Femur (tissue), 1 donor: ENCODE measurements at places on chromosomes 1 and 21.

- no peak for DNase-seq
Measured at GRCh38 chr21:24590261-24590660, 1017.0 kb downstream of the MRPL39 start.

GRCh38 chr1:229482511-229482910, 25.6 kb downstream of the NUP133 start:
- DNase-seq = no peak

GRCh38 chr1:67955591-67955990, 94.8 kb downstream of the DIRAS3 start:
- DNase-seq = no peak

- DNase-seq = no peak
Measured at GRCh38 chr1:191595170-191595569, 563.1 kb upstream of the RGS18 start.

- DNase-seq = no peak
Measured at GRCh38 chr1:165240492-165240891, 116.0 kb downstream of the LMX1A start.

- no peak for DNase-seq
Measured at GRCh38 chr1:78068681-78069283, 23.0 kb downstream of the GIPC2 start.

GRCh38 chr1:151165281-151165737, 393 bp downstream of the LYSMD1 start:
- DNase-seq = peak; percentile 71

DNA sequence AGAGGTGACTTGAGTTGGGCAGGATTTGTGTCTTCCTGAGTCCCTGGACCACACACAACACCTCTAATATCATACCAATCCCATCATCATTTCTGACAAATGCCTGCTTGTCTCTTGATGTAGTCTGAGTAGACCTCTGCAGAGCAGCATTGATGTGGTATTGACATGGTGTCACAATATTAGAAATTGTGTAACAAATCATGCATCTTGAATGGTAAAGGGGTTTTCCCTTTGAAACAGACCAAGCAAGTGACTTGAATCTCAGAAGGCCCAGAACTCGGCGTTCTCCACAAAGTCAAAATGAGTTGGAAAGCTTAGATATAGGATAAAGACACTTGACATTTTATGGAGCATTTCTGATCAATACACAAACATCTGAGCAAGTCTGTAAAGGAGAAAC, 72.7 kb upstream of the KIRREL1 start:
- DNase-seq = no peak

DNA sequence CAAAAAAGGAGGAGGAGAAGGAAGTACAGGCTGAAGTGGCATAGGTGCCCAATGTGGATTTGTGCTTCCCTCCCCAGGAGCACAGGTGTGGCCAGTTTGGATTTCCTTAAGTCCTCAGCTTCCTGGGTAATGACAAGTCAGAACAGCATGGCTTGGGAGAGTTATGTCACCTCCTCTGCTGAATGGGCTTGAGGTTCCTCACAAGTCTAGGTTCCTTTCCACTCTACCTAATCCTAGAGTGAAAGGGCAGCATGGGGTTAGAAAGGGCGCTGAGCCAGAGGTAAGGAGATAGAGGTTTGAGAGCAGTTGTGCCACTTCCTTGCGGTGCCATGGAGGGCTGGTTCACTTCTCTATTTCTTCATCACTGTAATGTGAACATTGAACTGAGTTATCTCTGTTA, 35.5 kb upstream of the IL20 start:
- DNase-seq = no peak

- DNase-seq = no peak
Measured at GRCh38 chr21:20856926-20857325, 141.3 kb upstream of the NCAM2 start.

DNA sequence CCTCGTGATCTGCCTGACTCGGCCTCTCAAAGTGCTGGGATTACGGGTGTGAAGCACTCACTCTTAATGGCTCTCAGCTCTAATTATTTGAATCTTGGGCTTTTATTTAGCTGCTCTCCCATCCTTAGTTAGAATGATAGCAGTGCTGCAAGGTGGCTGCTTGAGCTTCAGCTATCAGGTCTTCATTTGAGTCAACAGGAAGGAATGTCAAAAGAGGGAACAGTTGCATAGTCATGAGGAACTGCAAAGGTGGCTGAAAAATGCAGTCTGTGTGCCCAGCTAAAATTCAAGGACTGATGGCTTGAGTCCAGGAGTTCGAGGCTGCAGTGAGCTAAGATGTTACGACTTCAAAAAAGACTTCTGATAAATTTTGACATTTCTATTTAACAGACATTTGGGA, 55.6 kb downstream of the UCK2 start:
- DNase-seq = no peak

GRCh38 chr1:1058088-1058905, 15.8 kb downstream of the RNF223 start:
- no peak for DNase-seq

- no peak for DNase-seq
Measured at GRCh38 chr21:36540700-36541099, 60.8 kb upstream of the CLDN14 start.

DNA sequence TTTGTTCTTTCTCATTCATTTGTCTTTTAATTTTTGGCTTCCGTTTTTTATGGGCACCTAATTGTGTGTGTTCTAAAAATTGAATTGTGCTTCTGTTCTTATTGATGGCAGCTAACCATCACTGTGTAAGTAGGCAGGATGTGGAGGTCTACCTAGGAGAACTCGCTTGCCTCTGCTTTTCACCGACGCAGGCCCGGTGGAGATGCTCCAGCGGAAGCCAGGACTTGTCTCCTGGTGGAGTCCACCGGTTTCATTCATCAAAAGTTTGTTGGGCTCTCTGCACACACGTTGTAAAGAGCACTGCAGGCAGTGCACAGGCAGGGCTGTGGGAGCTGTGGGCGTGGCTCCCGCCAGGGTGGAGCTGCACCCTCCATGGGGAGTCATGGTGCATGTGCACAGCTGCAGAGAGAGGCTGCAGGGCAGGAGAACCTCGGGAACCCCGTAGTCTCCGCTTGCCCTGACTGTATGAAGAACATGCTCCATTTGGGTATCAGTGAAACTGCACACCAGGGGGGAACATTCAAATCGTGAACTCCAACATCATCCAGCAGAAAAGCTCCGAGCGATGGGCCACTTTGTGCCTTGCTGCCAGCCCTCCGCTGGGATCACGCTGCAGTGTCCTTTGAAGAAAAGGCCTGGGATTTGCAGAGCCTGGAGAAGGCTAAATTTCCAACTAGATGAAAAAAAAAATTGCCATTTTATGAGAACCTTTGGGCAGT, 6.0 kb upstream of the C1orf174 start:
- DNase-seq = peak; percentile 13

DNA sequence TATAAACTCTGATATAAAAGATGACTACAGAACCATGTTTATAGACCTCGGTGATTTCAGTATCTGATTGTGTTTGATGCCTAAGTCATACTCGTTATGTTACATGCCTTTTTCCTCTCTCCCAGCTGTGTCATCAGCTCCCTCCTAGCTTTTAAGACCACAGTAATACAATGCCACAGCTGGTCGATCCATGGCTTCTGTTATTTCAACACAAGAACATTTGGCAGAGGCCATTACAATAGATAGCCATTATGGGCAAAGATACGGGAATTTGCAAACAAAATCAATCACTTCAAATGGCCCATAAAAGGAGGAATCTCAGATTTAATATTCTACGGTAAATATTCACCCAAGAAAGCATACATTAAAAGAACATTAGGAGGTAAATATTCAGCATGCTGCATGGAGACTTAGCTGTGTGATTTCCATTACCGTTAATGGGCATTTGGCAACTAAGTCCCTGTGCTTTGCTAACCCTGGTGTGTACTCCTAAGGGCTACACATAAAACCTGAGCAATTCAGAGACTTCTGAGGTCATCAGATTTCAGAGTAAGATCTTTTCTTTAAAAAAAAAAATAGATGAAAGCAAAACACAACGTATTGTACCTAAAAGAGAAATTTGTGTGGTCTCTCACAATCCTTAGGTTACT, 153.4 kb downstream of the PIGK start:
- DNase-seq = no peak

GRCh38 chr1:208008534-208008933, 97.6 kb upstream of the CD34 start:
- no peak for DNase-seq

- no peak for DNase-seq
Measured at GRCh38 chr1:92359986-92360385, 61.1 kb downstream of the RPAP2 start.

GRCh38 chr1:13583595-13583965, at the start of gene PDPN:
PDPN (plus strand) TSS chr1:13583832; CDS start chr1:13584034, 202 bp downstream.
- peak; percentile 91 for DNase-seq

- no peak for DNase-seq
Measured at GRCh38 chr1:190957565-190957964, 479.9 kb upstream of the BRINP3 start.

DNA sequence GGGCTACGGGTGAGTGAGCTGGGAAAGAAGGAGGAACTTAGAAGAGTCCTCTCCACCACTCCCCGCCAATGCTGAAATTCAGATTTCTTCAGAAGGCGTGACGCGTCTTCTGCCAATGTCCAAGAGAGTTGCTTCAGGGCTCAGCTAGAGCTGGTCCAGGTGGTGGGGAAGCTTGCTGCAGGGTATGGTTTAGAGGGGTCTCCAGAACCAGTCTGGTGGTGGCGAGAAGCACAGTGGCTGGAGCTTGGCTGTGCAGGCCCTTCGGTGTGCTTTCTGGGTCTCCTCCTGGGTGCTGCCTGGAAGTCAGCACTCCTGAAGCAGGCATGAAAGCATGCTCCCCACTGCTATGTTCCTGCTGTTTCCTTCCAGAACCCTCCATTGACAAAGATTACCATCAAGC, 387.2 kb downstream of the PTPRU start:
- DNase-seq = no peak

DNA sequence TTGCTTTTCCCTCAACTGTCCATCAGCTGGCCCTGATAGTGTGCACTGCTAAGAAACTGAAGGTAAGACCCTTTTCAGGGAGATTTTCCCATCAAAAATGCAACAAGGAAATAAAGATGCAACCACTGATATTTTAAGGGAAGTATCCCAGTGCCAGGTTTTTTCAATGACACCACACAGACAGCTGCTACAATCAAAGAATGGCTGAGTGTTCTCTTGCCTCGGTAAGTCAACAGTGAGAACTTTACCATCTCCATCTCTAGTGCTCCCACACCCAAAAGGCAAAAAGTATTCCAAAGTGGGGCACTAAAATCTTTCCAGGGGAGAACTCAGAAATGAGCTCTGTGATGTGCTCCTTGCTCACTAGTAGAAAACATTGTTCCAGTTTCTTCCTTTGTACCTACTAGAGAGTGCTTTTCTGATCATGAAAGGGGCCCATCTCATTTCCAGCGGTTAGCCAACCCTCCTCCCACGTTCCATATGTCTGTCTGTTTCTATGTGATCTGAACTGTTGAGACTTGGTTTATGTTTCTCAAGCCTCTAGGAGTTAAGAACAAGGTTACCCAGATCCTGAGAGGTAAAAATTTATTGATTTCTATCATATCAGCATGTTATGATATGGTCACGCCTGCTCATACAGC, 67.6 kb upstream of the NEK2 start:
- DNase-seq = no peak

DNA sequence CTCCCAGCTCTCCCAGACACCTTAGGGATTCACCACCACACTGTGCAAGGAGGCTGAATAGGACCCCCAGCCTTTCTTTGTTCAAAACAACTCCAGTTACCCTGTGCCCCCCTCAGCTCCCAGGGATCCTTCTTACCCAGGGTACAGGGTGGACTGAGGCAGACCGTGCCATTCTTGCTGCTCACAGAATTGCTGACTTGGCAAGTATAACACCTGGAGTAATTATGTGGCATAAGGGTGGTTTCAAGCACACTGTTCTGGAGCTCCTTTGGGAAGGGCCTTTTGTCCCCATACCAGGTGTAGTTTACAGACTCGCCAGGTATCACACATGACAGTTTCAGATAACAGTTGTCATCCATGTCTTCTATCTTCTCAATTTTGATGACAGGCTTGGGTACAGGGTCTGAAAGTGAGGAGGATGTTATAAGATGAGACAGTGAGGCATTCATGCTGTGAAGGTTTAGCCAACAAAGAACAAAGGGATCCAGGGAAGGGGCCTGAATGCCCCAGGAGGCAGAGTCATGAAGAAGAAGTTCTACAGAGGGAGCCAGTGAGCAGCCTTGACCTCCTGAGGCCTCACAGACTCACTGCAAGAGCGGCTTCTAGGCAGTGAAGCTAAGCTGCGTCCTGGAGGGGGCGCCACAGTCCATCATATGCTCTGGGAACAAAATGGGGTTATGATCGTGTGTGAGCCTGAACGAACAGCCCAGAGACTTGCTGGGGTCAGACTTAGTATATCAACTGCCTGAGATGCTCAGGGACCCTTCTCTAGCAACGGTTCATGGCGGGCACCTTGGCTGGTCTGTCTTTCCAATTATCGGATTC, 30.3 kb downstream of the CD48 start:
- DNase-seq = peak; percentile 70

DNA sequence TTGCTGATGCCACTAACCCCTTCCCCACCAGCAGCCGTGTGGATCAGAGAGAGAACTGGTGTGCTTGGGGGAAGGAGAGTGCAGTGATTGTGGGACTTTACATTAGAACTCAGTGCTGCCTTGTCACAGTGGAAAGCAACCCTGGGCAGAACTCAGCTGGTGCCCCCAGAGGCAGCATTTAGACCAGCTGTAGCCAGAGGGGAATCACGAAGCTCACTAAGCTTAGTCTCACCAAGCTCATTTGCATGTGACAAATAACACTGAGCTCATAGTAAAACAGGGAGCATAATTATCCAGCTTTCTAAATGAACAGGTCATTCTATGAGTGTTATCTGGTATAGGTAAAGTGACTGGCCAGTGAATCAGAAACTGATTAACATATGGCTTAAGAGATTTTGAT, 9.8 kb upstream of the SMAP2 start:
- no peak for DNase-seq

GRCh38 chr1:53188099-53188498, 8.5 kb upstream of the CPT2 start:
- no peak for DNase-seq
